ENCODE measurements at places on chromosomes 2 and 18.

GRCh38 chr2:135800513-135801460 lies 36.2 kb downstream of the LCT start:
- no peak for DNase-seq

DNA sequence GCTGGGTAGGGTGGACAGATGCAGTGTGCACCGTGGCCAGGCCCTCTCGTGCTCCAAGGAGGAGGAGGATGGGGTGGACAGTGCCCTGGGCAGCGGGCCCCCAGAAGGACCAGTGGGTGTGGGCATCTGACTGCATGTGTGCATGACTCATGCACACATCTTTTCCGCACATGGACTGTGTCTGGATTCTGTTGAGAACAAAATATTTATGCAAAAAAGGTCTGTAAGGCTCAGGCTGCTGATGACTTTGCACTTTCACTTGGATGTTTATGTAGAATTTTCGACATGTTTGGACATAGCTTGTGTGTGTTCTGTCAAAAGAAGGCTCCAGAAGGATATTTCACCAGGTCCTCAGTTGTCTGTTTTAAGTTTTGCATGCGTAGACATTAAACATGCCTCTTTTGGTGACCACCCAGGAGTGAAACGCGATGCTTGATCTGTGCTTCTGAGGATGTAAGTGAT lies 45.6 kb downstream of the MTCL1 start:
- no peak for DNase-seq

DNA sequence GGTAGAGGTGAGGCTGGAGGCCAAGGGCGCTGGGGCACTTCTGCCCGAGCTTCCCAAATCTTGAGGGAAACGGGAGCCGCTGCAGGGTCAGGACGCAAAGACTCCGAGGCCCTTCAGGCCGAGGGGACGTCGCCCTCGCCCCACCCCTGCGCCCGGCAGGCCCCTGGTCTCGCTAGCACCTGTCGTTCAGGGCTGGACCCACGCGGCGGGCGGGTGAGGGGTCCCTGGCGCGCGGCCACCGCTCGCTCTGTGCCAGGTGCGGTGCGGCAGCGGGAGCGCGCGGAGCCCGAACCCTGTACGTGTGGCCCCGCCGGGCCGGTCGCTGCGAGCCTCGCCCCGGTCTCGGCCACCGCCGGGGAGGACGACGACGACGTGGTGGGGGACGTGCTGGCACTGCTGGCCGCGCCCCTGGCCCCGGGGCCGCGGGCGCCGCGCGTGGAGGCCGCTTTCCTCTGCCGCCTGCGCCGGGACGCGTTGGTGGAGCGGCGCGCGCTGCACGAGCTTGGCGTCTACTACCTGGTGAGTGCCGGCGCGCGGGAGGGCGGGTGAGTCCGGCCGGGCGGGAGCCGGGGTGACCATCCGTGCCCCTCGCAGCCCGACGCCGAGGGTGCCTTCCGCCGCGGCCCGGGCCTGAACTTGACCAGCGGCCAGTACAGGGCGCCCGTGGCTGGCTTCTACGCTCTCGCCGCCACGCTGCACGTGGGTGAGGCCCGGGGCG lies 4.9 kb downstream of the ERFE start:
- no peak for DNase-seq

GRCh38 chr2:241937297-241937696 lies 67.8 kb downstream of the RTP5 start:
- no peak for DNase-seq

GRCh38 chr2:8368463-8368862 lies 313.4 kb upstream of the ID2 start:
- no peak for DNase-seq

DNA sequence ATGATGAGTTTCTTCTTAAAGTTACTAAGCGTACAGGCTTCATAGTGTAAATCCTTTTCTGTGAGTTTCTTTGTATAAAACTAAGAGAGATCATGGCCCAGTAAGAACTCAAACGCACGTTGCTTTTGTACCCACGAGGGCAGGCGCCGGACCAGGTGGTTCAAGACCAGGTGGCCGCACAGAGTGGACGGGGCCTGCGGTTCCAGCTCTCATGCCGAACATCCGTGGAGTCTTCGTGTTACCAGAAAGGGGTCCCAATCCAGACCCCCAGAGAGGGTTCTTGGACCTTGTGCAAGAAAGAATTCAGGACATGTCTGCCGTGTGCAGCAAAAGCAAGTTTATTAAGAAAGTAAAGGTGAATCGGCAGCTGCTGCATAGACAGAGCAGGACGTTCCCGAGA lies 53.0 kb downstream of the KCNG2 start:
- no peak for DNase-seq
